ENCODE measurements at places on chromosomes 2 and 18.

- DNase-seq, result no peak
Observed at GRCh38 chr2:65550246-65550645, 117.8 kb upstream of the SPRED2 start.

GRCh38 chr2:109098251-109098920, 30.6 kb upstream of the SH3RF3 start:
- no peak for DNase-seq

GRCh38 chr2:4690913-4691312, 987.5 kb downstream of the DCDC2C start:
- no peak for DNase-seq

- no peak for DNase-seq
Observed at GRCh38 chr2:224982226-224982625, 60.0 kb downstream of the DOCK10 start.

DNA sequence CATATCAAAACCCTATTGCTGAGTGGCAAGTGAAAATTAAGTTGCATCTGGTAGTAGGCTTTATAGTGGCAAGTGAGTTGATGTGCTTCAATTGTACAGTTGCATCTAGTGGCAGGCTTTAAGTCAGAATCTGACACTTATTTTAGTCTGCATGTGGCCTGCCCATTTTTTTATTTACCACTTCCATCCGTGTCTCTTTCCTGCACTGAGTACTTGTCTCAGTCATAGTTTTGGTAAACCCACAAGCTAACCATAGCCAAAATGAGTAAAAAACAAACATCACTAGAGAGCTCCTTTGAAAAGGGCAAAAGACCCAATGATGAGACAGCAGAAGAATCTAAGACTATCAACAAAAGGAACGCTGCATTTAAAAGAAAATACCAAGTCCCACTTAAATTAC, 96.0 kb upstream of the CRACDL start:
- no peak for DNase-seq

- no peak for DNase-seq
Observed at GRCh38 chr2:177784745-177785067, 287.9 kb downstream of the PDE11A start.

DNA sequence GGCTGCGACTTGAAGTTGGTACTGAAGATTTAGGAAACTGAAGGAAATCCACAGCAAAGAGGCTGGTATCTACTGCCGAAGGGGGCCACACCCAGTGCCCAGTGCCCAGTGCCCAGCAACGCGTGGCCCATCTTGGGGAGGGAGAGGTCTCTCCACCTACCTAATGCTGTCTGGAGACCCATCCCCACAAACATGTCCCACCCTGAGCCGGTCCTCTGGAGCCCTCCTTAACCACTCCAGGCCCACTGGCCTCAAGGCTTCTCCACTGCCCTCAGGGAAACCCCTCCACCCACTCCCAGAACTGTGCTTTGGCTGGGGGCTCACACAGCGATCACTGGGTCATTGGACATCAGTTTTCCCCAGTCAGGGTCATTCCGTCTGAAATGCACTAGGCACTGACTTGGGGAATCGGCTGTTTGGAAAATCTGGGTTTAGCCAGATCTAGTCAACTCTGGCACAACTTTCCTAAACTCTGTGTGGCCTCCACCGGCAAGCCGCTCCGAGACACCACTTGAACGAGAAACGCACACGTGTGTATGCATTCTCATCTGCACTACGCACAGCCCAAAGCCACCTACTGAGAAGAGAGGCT, 20.1 kb downstream of the GPR55 start:
- DNase-seq, result no peak

DNA sequence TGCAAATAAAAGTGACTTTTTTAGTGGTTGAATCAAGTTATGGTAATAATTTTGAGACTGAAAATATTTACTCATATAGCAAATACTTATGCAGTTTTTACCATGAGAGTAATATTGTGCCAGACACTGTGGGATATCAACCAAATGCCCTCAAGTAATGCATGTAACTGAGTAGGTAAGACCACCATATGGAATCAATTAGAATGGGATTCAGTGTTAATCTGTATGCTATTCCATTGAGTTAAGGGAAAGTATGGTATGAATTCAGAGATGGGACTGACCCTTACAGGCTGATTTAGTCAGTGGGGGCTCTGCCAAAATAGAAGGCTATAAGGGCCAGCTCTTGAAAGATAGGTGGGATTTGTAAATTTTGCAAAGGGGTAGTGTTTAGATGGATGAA, 131.6 kb downstream of the CCDC85A start:
- no peak for DNase-seq

GRCh38 chr2:178700922-178701342, 106.3 kb downstream of the TTN start:
- DNase-seq, result peak; percentile 23

Data from GM19239 (cell line).